ENCODE measurements at places on chromosomes 2 and 18.

DNA sequence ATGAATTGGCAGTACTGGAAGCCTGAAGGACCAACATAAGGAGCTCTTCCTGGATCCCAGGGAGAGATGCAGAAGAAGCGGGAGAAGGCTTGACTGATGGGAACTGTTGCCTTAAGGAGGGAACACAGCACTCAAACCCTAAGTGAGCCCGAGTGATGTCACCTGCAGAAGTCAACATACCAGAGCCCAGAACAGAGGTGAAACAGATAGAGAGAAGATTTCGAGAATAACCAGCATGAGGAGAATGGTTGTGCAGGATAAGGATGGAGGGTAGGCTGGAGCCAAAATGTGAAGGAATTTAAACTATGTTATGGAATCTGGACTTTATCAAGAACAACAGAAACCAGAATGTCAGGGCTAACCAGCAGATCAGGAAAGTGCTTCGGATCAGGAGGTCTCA, 463.1 kb upstream of the DDX18 start:
- DNase-seq = no peak

DNA sequence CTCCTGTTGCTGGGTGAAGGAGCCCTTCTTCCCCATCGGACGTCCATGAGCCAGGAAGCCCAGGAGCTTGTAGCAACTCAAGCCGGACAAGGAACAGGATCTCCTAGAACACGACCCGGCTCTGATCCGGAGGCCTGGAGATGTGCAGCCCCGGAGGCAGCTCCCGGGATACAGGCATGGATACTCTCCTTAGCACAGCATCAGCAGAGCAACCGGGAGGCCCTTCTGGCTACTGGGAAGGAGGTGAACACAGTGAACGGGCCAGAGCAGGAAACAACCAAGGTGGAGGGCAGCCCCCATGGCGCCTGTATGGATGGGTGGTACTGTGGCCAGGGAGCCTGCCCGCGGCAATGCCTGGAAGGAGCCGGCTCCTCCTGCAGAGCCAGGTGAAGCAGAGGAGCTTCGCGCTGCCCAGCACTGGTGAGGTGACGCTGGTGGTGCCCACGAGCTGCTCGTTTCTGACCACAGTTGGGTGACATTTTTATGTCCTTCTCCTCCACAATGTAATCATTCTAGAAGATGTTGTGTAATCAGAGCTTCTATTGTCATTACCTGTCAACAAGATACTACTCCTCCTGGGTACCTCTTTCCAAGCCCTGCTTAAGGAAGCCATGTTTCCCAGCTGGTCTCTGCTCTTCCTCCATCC, 94.3 kb downstream of the TWIST2 start:
- DNase-seq = no peak

DNA sequence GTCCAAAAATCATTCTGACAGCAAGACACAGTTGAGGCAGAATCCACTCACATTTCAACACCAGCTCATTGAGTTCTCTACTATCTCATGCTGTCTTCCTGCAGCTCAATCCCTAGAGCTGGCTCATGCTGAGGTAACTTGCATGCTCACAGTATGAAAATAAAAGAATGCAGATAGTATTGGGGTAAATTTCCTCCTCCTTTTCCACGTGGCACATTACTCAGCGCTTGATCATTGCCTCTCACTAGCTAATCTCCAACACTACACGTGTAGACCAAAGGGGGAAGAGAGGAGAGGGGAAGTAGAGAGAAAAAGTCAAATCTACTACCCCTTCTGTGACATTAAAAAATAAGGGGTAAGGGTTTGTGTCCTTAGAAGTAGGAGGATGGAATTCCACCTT, 300.6 kb downstream of the AFF3 start:
- peak; percentile 65 for DNase-seq

GRCh38 chr18:3449512-3450011, 410 bp upstream of the TGIF1 start:
- peak; percentile 88 for DNase-seq

DNA sequence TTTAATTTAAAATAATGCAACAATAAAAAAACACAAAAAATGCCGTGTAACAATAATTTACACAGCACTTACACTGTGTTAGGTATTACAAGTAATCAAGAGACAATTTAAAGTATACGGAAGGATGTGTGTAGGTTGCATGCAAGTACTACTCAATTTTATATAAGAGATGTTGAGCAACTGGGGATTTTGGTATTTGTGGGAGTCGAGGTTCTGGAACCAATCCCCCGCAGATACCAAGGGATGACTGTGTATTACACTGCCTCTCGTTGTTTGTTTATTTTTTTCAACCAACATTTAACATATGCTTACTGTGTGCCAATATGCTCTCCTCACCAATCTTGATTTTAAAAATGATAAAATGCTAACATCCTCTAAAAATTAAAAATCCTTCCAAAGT, 24.8 kb downstream of the MAP3K2 start:
- DNase-seq = no peak

DNA sequence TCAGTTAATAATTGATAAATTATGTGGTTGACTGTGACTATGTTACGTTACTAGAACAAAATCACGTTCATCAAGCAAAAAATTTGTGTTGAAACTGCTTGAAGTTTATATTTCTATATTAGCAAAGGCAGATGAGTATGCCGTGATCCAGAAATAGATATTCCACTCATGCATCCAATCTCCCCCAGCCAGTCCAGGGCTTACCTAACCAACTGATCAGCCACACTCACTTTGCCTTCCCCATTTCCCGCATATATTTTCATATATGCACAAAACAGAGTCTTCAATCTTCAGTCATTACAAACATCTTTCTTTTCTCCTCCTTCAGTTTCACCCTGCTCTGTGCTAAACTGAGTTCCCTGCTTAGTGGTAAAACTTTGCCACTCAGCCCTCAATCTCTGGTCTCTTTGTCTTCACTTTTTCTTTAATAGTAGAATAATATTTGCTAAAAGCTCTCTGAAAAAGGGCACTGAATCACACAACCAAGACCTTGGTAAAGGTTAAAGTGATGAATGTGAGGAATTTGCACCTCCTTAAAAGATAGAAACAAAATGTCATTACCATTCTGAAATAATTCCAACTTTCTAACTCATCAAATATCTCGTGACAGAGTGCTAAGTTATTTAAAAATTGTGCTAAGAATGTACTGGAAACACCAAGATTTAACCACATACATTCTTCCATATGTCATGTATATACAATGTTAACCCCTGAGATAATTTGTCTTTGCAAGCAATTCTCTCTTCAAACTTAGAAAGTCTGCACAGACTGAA, 893.2 kb upstream of the CRIM1 start:
- DNase-seq = peak; percentile 67

DNA sequence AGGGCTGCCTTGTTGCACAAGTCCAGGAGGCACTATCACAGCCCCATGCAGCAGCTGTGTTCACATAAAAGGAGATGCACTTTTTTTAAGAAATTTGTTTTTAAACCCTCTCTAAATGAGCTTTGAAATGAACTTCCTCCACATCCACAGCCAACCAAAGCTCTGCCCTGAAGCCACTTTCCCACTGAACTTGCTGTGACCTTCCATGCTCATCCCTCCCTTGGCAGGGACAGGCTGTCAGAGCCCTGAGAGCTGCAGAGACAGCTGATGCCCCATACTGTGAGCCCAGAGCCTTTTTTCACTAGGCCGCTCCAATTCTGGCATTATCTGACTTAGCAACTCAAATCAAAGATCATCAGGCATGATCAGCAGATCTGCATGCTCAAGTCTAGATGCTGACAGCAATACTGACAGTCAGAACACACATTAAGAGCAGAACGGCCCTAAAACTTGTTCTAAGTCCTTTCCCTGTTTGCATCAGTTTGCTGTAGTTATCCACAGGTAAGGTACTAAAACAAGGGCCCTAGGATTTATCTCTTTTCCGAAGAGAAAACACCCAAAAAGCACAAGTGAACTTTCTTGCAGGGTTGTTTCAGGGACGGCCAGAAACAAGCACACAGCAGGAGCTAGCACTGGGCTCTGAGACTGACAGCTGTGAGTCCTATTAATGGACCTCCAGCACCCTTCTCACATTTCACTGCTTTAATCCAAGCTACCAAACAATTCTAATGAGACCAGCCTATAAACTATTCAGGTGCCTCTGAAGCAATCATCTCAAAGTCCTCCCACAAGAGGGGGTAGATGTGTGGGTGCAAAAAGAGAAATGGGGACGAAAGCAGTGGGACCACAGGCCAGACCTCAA, 34.9 kb downstream of the RNU4ATAC start:
- no peak for DNase-seq

DNA sequence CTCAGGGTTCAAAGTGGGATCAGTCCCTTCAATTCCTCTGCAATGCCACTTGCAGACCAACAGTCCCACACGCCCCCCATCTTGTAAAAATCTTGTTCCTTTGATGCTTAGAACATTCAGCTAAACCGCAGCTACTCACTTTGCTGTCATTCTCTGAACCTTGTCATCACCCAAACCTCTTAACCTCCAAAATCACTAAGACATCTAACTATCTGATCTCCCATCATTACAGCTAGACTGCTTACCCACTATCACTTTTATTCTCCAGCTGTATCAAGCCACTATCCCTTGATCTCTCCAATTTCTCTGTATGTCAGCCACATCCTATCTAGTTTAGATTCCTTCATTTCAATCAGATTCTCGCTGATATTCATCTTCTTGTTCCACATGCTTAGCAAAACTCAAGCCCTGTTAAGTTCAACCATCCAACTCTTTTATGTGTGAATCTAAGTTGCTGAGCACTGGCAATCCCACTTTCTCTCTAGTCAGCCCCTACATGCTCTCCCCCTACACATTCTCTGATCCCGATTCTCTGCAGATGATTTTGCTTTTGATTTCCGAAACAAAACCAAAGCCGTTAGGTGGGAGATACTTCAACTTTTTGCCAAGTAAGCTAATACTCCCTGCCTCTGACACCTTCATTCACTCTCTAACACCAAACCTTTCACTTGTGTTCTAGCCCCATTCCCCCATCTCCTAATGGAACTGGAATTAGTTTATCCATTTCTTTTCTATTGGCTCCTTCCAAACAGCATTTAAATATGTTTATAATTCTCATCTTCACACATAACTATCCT, 4.6 kb downstream of the GTF3C2 start:
- DNase-seq = no peak

DNA sequence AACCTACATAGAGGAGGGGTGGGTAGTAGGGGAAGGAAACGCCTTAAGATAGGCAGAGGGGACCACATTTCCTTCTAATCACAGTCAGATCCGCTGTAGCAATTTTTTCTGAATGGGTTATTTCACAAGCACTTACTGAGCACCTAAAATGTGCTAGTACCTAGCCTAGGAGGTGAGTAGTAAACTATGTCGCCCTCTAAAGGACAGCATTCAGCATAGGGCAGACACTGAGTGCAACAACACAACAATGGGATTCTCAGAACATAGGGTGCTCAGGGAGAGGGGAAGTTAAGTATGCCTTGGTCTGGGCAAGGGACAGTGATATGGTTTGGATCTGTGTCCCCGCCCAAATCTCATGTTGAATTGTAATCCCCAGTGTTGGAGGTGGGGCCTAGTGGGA, 166.1 kb upstream of the RAB6C start:
- DNase-seq = no peak

DNA sequence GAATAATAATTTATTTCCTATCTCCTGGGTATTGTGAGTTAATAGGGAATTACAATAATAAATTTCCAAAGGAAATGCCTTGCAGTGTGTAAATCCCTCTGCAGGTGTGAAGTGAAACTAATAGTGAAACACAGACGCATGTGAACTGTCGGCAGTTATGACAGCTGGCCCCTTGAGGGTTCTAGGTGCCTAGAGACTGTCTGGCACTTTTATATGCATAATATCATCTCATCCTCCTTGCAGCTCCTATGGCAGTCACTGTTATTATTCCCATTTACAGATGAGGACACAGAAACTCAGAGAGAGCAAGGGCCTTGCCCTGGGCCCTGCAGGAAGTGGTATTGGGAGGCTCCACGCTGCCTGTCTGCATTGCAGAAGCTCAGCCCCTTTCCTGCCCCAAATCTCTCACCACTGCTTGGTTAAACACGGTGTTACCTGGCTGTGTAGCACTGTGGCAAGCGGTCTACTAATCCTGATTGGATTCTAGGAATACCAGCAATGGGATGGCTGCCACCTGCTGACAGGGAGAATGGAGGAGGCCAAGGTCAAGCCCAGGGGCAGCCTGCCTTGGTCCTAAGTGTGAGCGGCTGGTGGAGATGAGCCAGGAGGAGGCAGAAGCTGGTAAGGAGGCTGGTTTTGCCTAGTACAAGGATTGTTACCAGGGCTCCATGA, 32.8 kb upstream of the ACKR3 start:
- DNase-seq = no peak

DNA sequence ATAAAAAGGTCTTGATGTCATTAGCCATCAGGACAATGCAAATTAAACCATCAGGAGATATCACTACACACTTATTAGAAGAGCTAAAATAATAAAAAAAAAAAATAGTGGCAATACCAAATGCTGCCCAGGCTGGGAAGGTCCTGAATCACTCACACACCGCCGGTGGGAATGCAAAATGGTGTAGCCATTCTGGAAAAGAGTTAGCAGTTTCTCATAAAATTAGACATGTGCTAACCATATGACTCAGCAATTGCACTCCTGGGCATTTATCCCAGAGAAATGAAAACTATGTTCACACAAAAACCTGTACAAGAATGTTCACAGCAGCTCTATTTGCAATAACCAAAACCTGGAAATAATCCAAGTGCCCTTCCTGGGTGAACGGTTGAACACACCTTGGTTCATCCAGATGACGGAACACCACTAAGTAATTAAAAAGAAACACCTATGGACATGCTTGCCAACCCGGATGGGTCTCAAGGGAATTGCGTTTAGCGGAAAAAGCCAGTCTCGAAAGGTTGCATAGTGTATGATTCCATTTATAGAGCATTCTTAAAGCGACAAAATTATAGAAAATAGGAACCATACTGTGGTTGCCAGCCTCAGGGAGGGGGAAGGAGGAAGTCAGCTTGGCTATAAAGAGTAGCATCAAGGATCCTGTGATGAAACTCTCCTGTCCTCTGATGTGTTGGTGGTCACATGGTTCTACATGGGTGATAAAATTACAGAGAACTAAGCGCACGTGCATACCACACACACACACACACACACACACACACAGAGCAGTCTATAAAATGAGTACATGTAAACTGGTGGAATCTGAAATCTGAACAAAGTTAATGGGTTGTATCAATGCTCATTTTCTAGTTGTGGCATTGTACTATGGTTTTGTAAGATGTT, 4.6 kb downstream of the MBP start:
- peak; percentile 94 for DNase-seq

DNA sequence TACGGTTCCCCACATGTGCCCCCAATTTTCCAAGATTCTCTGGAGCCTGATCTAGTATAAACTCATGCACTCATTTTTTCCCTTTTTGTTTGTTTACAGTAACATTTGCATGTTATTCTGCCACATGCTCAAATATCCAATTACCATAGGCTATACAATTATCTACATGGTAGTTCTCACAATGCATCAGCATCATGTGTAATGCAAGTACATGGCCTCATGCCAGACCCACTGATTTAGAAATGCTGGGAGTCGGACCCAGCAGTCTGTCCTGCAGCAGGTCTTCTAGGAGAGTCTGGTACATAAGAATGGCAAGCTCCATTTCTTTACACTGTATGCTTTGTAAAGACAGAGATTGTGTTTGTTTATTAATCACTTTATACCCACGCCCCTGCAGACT, 107.7 kb downstream of the CBLN2 start:
- DNase-seq = no peak

- DNase-seq = peak; percentile 69
These were observed 88.4 kb downstream of the ACTR2 start for GRCh38 chr2:65316072-65316471.

GRCh38 chr2:98518101-98518500, 73.4 kb downstream of the INPP4A start:
- DNase-seq = no peak
